BE2C (cell line): ENCODE measurements at places on chromosomes 13 and 19.

- DNase-seq: peak; percentile 64
These were observed 1.1 kb downstream of the NAA16 start for GRCh38 chr13:41312176-41312500.

GRCh38 chr13:59494560-59494970 lies 669.2 kb downstream of the DIAPH3 start:
- DNase-seq: no peak

GRCh38 chr13:41284512-41285288 lies 21.3 kb upstream of the MTRF1 start:
- no peak for DNase-seq

DNA sequence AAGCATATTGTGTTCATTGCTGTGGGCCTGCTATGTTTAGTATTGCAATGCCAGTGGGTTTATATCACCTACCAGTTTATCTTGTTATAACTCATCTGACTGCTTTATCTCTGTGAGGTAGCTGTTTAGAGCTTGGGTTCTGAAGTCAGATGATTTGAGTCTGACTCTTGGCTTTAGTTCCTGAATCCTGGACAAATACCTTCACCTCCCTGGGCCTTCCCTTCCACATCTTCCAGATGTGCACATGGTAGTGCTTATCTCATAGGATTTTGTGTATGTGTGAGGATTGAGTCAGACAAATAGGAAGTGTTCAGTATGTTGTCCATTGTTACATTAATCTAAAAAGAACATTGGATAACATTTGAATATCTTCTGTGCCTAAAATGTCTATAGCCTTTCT lies 63.5 kb upstream of the ANKRD10 start:
- DNase-seq: no peak

DNA sequence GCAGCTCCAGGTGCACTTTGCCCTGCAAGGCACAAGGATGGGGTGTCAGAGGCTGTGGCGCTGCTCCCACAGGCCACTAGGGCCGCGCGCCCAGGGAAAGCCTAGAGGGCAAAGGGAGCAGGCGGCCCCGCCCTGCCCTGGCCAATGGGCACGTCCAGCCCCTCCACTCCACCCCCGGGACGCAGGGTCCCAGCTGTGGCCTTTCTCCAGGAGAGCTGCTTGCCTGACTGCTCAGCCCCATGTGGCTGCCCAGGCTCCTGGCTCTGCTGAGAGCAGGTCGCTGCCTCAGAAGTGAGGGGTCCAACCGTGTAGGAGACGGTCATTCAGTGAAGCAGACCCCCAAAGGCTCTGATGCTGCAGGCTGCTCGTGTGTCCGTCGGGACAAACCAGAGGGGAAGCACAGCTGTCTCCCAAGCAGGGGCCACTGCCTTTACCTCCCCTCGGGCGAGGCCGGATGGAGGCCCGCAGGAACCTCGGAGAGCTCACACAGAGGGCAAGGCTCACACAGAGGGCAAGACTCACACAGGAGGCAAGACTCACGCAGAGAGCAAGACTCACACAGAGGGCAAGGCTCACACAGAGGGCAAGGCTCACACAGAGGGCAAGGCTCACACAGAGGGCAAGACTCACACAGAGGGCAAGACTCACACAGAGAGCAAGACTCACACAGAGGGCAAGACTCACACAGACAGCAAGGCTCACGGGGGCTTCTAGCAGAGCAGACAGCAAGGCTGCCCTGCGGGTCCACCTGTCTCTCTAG lies 56.2 kb upstream of the C13orf46 start:
- no peak for DNase-seq

DNA sequence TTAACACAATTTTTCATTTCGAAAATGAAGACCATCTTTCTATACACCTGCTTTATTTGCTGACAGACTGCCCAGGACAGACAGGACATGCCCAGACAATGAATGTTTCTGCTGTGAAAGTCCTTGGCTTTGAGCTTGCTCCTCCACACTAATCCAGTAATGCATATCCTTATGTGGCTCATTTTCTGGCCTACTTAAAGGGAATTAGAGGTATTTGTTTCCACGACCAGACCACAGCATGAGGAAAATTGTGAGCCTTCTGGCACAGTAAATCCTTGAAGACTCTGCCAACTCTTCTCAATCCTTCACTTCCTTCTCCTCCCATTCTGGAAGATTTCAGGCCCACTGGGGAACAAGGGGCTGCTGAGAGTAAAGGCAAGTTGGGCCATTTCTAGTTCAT lies 25.7 kb downstream of the CCDC70 start:
- no peak for DNase-seq

- DNase-seq: no peak
These were observed 24.9 kb downstream of the RCBTB1 start for GRCh38 chr13:49560270-49561061.

DNA sequence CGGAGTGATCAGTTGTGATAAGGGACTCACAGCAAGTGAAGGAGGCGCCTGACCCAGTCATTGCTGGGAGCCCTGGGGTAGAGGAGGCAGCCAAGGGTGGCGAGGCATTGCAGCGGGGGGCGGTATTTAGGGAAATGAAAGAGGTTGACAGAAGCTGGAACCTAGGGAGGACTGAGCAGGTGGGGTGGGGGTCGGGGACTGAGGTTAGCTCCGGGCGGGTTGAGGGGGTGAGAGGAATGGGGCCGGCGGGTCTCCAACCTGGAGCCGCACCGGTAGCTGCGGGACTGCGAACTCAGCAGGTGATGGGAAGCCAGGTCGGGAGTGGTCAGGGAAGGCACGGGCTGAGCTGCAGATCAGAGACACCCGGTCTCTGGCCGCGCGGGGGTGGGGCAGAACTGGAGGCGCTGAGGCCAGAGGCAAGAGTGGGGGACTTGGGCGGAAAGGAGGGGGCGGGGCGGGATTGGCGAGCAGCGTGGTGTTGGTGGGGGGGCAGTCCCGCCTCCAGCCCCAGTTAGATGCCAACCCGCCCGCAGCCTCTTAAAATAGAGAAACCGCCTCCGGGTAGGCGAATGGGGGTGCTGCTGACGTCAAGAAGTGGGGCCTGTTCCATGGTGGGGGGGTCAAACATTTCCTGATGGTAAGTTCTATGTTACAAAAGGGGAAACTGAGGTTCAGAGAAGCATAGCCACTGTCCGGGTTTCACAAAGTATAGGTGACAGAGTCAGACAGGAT lies 1.5 kb downstream of the MAST3 start:
- no peak for DNase-seq

- DNase-seq: no peak
These were observed 2.3 kb upstream of the PSPN start for GRCh38 chr19:6378041-6378440.

GRCh38 chr13:95471960-95472359 lies 80.6 kb upstream of the CLDN10 start:
- DNase-seq: no peak

DNA sequence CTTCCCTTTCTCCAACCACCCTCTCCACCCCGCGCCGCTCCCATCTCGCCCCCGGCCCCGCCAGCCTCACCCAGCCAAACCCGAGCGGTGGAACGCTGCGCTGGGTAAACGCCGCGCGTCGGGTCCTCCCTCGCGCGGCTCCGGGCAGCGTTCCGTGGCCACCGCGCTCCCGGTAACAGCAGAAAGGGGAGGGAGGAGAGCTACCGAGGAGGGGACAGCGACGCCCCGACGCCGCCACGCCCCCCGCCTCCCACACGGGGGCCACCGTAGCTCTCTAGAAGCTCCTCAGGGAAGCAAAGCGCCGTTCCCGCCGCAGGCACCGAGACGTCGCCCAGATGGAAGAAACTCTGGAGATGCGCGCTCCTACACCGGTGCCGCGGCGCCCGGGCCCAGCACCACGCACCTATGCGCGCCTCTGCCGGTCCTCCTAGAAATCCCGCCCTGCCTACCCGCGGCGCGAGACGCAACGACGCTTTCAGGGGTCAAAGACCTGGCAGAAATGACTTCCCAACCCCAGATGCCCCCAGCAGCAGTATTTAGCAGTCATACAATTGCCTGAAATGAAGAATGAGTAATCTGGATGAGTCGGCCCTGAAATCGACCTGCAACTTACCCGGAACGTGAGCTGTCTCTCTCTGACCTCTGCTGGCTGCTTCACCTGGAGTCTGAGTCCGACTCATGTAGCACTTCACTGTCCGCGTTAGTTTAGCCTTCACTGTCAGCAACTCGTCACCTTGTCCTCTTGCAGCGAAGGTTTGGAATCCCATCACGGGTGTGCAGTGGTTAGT lies at the start of gene RUBCNL:
Gene RUBCNL (minus strand): TSS at position 189 of the 788 bp plus-strand sequence. CDS start 14,777 bp downstream, outside the sequence.
- DNase-seq: peak; percentile 19

DNA sequence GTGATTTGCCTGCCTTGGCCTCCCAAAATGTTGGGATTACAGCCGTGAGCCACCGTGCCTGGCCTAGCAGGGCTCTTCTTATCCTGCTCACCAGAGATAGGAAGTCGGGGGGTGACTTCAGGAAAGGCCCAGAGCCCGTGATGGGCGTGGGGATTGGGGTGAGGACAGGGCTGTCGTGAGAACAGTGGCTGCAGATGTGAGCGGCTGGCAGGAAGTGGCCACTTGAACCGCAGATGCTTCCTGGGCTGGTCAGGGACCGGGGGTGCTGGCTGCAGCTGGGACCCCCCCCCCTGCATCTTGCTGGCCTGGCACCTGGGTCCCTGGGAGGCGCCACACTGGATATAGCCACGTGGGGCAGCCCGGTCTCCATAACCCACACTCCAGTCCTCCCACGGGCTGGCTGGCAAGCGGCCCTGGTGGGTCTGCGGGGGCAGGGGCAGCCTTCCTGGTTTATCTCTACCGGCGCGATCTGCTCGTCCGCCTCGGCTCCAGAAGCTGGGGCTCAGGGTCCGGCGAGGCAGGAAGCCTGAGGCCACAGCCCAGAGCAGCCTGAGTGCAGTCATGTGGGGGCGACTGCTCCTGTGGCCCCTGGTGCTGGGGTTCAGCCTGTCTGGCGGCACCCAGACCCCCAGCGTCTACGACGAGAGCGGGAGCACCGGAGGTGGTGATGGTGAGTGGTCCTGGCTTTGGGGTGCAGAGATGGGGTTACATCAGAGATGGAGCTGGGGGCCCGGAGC lies at the start of gene F2RL3:
Gene F2RL3 (plus strand): TSS at position 371 of the 737 bp plus-strand sequence. CDS start 191 bp downstream, at position 562.
- peak; percentile 31 for DNase-seq
